ENCODE measurements at places on chromosomes 13 and 19.
A peak's percentile ranks its signal among the peaks of the same experiment; 100 is the strongest.

- peak; percentile 77 for DNase-seq
Observed at GRCh38 chr19:49533551-49534488, 6.0 kb downstream of the RCN3 start.

GRCh38 chr13:46058268-46058667 is 5.7 kb upstream of the ZC3H13 start:
- DNase-seq = no peak

DNA sequence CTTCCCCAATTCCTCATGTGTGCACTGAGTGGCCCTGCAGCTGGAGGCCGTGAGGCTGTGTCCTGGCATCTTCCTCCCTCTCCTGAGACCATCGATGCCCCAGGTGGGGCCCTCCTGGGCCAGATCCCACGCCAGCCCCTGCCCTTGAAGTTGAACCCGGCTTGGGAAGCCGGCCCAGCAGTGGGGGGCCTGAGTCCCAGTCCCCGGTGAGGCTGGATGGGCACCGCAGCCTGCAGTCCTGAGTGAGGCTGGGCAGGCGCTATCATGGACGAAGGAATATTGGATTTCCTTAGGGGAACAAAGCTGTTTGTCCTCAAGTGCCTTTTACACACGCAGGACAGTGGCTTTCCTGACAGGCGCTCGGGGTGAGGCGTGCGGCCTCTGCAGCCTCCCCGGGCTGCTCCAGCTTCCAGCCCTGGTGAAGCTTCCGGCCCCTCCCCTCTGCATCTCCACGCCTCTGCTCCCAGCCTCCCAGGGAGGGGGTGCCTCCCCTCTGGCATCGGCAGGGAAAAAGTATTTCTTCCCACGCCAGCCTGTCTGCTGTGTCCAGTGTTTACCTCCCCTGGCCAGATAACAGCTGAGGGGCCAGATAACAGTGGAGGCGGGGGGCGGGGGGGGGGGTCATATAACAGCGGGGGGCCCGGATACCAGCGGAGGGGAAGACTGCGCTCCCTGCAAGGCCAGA is 159.5 kb downstream of the KDM4B start:
- DNase-seq = no peak

DNA sequence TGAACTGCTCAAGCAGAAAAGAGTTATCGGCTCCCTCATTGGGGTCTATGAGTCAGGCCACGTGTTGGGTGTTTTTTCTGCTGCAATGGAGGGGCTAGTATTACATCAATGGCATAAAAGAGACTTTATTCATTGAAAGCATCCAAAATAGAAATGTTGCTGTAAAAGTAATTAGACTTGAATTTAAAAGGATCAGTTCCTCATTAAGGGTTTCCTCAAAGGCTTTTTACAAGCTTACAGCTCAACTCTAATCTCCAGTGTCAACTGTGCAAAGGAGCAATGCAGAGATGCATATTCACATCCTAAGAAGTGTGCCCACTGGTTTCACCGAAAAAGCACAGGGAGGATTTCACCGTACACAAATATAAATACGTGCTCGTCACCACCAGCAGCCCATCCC is 300.3 kb downstream of the FOXO1 start:
- no peak for DNase-seq

- DNase-seq = no peak
Observed at GRCh38 chr13:112053167-112053743, 13.7 kb upstream of the SOX1 start.

DNA sequence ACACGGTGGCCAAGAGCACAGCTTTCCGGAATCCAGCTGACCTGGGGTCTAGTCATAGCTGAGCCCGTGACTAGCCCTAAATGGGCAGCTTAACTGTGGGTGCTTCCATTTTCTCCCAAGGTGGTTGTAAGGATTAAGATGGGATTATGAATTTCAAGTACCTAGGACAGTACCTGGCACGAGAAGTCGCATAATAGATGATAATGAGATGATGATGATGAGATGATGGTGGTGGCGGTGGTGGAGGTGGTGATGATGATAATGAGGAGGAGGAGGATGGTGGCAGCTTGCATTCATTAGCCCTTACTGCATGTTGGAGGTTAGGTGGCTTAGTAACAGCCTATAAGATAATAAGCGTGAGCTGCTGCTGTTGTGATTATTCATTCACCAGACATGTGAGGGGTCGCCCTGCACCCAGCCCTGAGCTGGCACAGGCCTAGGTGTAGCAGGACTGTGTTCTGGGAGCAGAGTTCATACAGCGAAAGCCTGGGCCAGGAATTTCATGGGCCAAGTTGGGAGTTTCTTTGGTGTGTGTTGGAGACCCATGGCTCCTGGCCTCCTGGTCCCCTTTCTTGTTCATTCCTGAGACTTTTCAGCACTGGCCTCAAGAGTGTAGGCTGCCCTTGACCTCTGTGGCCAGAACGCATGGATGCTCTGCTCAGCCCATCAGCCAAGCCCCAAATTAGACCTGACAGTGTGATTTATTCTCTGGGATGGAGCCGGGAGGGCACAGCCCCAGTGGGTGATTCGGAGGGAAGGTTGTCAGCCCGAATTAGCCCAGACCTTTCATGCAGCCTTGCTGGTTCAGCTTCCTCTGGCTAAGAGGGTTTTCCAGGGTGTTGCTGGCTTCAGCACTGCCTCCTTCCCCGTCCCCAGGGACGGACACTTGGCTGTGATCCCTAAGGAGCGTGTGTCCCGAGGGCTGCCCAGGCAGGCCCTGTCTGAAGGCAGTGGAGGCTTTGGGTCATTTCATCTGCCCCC is 128.8 kb downstream of the SIPA1L3 start:
- DNase-seq = no peak

DNA sequence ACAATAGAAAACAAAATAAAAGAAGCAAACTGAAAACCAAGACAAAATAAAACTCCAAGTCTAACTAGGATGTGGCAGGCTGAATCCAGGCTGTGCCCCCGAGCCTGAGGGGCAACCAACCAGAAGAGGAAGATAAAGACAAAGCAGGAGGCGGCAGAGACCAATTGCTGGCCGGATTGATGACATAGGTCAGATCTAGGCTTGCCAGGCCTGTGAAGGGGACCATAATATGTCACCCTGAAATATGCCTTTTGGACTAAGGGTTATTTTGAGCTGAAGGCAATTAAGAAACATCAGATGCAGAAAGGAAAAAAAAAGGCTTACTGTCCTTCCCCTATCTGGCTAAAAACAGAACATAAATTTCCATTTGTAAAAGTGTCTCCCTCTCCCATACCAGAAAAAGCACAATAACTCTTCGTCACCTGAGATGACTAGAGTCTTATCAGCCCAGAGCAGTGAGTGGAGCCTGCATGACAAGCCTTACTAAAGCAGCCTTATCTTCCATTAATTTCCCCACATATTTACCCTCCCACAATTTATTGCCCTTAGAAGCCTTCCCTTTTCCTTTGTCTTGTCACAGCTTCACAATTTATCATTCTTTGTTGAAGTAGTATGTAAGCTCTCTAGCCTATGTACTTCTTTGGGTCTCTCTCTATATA is 22.8 kb downstream of the ATP8A2 start:
- DNase-seq = no peak

GRCh38 chr13:106520251-106521054 is 15.0 kb downstream of the EFNB2 start:
- DNase-seq = no peak

DNA sequence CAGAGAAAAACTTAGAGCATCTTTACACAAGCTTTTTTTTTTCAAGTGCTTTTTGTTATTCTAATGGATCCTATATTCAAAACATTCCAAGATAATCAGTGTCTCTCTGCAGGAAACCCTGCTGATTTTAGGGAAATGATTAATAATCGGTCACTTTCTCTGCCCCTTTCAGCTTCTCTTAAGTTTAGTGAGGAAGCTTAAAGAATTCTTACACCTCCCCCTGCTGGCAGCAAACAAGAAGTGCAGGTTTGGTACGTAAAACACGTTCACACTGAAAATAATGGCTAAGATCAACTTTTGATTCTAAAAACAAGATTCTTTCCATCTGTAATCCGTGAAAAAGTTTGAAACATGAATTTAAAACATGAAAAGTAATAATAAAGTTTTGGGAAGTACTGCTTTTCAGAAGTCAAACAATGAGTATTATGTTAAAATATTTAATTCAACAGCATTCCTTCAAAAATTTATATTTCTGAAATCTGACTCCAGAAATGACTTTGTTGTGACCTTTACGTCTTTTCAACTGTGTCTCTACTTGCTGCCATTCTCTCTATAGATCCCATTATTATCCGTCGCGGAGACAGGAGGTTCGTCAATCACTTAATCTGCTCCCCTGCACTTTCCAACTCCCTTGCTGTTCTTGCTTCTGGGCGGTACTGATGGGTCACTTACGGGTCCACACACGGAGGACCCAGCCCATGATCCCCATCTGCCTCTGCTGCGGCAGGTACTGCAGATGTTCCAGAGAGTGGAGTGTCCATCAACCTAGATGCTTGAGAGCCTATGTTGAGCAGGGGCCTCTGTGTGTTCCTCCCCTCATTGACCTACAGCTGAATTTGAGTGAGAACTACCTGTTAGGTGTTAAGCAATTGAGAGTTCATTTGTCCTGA is 203.1 kb upstream of the EDNRB start:
- no peak for DNase-seq

- no peak for DNase-seq
Observed at GRCh38 chr19:12574036-12574435, 22.8 kb upstream of the ZNF564 start.

DNA sequence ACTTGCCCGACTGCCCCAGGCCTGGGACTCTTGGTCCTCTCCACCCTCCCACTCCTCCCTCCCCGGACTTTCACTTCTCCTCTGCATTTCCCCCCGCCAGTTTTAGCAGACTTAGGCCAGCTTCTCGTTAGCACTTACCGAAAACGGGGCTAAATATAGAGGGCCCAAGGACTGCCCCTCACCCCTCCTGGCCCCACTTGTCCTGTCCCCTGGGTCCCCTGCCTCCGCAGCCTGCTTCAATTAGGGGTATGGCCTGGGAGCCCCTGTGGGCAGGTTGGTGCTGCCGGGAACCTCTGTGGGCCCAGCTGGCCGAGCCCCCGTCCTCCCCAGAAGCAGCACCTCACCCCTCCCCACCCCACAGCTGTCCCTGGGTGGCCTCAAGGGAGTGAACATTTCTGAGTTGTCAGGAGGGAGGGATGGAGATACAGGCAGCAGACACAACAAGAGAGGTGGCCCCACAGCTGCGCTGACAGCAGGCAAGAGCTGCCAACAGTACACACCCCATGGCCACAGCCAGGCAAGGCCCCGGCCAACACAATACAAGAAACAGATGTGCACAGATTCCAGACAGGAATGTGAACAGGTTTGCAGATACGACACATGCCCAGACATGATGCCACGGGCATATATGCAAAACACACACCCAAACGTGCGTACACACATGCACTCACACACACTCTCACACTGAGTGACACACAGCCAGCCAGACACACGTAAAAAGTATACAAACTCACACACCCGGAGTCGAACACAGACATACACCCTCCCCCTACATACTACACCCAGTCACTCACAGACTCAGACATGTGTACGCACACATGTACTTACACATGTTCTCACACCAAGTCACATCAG is 2.6 kb downstream of the POU2F2 start:
- DNase-seq = no peak

DNA sequence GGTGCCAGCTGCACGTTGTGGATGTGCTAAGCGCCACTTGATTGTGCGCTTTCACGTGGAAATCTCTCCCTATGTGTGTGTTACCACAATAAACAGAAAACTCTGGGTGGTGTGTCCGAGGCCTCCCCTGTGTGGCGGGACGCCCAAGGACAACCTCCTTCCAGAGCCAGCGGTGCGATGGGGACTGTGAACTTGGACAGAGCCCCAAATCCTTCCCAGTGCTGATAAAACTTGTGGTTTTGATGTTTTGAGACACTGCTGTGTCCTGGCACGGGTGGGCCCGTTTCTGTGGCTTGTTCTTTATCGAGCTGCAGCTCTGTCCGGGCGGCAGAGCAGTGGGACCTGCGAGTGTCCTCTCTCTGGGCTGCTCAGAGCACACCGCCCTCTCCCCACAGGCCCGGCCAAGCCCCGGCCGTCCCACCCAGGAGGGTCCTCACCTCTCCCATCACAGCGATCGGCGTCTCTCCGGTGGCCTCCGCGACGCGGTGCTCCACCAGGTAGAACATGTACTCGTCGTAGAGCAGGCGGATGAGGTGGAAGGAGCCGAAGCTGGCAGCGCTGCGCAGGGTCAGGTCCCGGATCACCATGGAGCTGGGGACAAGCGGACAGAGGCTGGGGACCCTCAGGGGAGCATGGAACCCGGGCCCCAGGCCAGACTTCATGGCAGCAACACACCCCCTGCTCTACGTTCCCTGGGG is 18.8 kb upstream of the RANBP3 start:
- no peak for DNase-seq

GRCh38 chr19:10352764-10353671 is 13.6 kb upstream of the ICAM3 start:
- DNase-seq = no peak

DNA sequence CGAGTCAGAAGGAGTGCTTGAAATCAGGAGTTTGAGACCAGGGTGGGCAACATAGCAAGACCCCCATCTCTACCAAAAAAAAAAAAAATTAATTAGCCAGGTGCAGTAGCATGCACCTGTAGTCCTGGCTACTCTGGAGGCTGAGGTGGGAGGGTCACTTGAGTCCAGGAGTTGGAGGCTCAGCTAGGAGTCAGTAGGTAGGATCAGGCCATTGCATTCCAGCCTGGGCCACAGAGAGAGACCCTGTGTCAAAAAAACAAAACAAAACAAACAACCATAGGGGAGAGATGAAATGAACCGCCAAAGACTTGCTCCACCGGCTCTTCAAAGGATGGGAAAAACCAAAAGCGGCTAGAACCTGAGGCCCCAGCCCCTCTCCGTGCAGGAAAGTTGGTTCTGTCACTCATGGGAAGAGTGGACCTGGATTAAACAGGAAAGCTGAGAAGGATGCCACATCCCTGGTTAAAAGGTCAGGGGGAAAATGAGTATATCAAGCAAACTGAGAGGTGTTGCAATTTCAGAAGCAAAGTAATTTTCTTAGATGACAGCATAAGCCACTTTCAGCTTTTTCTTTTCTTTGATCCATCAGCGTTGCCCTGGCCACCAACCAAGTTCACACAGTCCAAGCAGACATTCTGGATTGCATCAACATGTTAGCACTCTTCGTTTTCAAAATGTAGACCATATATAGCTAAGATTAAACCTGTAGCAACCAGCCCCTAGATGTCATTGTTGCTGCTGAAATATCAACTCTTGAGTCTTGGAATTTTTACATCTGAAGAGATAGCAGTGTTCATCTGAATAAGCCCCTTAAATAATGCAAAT is 8.9 kb upstream of the ZNF507 start:
- DNase-seq = no peak

DNA sequence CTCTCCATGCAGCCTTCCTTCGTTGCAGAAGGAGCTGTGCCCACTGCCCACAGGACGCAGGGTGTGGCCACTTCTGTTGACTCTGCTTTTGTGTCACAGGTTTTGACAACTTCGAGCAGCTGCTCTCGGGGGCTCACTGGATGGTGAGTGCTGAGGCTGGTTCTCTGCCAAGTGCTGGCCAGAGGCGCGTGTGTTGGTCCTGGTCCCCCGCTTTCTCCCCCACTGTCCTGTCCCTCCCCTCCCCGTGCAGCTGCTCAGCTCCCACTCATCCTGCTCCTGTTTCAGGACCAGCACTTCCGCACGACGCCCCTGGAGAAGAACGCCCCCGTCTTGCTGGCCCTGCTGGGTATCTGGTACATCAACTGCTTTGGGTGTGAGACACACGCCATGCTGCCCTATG is 10.6 kb upstream of the PDCD2L start:
- DNase-seq = no peak

GRCh38 chr19:55106591-55106990 is 10.8 kb downstream of the PPP1R12C start:
- no peak for DNase-seq

Measured in T-helper 2 cell (primary cell).